Calu3 (cell line): ENCODE measurements at places on chromosomes 7 and 10. TPM values are rescaled to one million over a fixed set of nuclear protein-coding genes. Genes with fewer than 3 reads are reported as not detected.

DNA sequence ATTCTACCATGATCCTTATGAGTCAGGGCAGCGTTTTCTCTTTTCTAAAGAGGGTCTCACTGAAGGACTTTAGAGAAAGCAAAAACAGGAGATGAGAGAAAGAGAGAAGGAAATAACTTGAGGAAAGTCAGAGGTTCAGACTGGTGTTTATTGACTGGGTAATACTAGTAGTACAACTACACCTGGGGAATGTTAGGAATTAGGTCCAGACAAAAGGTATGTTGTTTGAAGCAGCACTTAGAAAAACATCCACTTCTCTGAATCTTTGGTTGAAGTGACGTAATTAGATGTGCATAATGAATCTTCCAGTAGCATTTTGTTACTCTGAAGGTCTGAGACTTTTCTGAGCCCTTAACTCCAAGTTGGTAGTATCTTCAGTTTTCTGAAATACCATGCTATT, 380.3 kb upstream of the LRGUK start:
- DNase-seq = peak; percentile 4
- H3K4me3 ChIP-seq = peak overlapping the region; percentile 56
- no peaks in the 10 kb centered on the region for H3K36me3 ChIP-seq
- H3K27me3 ChIP-seq = no peaks in the 10 kb centered on the region

The PWWP2B gene
- total RNA-seq = 12.9 and 15.8 TPM in 2 replicates

- H3K4me3 ChIP-seq = no peak overlapping the region
- H3K36me3 ChIP-seq = no peaks in the 10 kb centered on the region
- H3K27me3 ChIP-seq = peaks cover 78% of the 10 kb centered on the region
- no peak overlapping the region for H3K27ac ChIP-seq
- no peak for DNase-seq
Observed at GRCh38 chr7:41882256-41882655, 179.4 kb upstream of the INHBA start.

DNA sequence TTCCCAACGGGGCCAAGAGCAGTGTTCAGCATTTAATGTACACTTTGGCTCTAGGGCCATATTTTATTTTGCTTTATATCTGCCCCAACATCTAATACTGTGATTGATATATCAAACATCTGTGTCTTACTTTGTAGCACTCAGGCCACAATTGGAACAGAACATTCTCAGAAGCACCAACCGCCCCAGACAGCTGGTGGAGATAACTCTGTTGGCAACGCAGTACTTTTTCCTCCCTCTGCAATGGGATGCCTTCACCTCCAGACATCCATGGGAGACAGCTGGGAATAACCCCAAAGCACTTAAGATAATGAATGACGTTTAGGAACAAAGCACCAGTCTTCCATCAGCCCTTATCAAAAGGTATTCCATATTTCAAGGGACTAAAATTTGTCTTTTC, 57.4 kb downstream of the PIP4K2A start:
- no peak overlapping the region for H3K4me3 ChIP-seq
- peaks cover 9% of the 10 kb centered on the region for H3K36me3 ChIP-seq
- no peak overlapping the region for H3K27ac ChIP-seq
- H3K4me1 ChIP-seq = peaks cover 15% of the 10 kb centered on the region
- no peaks in the 10 kb centered on the region for H3K27me3 ChIP-seq

GRCh38 chr7:130394421-130395195, 14.3 kb downstream of the CPA1 start:
- no peaks in the 10 kb centered on the region for H3K27me3 ChIP-seq
- no peak for DNase-seq
- no peak overlapping the region for H3K27ac ChIP-seq
- H3K4me3 ChIP-seq = no peak overlapping the region

DNA sequence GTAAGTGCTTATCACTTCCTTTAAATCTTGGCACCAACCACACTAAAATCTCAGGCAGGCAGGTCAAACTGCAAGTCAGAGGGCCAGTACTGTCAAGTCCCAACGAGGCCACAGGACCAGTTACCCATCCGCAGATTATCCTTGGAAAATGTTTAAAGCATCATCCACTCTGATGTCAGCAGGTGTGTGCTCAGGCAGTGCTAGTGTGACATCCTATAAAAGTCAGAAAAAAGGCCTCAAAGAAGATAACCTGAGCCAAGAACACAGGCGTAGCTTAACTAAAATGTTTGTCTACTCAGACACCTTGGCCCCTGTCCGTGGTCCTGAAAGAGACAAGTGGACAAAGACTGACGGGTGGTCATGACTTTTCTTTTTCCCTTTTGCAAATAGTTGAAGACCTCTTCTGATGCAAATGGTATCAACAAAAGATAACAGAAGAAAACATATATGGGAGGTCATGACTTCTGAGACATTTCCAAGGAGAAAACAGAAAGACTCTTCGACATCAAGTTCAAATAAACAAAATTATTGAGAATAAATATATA, 309.3 kb downstream of the KCNMA1 start:
- H3K4me1 ChIP-seq = peaks cover 6% of the 10 kb centered on the region
- no peak overlapping the region for H3K4me3 ChIP-seq
- DNase-seq = peak; percentile 72
- H3K27me3 ChIP-seq = peaks cover 35% of the 10 kb centered on the region
- no peak overlapping the region for H3K27ac ChIP-seq

The COL1A2 gene
- not detected in 2 replicates for total RNA-seq

The DPP6 gene
- not detected in 2 replicates for total RNA-seq

- H3K27ac ChIP-seq = no peak overlapping the region
- no peaks in the 10 kb centered on the region for H3K36me3 ChIP-seq
- DNase-seq = no peak
- H3K27me3 ChIP-seq = peaks cover 47% of the 10 kb centered on the region
- no peaks in the 10 kb centered on the region for H3K4me1 ChIP-seq
- H3K4me3 ChIP-seq = no peak overlapping the region
Observed at GRCh38 chr7:131618391-131618790, 62.0 kb upstream of the PODXL start.

GRCh38 chr7:77887567-77887966, 89.0 kb downstream of the PHTF2 start:
- no peak for DNase-seq
- H3K4me1 ChIP-seq = no peaks in the 10 kb centered on the region
- no peaks in the 10 kb centered on the region for H3K36me3 ChIP-seq
- no peaks in the 10 kb centered on the region for H3K27me3 ChIP-seq

DNA sequence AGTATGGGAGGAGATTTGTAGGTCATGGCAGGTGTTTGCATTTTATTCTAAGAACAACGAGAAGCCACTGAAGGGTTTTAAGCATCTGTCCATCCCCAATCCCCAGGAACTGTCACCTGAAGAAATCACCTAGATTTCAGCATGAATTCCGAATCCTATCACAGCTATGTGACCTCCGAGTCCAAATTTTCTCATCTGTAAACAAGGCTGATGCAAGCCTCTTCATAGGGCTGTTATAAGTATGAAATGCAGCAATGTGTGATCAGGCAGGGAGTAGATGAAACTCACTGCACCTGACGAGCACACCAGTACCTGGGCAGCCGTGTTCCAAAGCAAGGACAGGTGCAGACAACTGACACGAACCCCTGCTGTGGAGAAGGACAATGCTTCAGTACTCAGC, 14.0 kb downstream of the HABP2 start:
- DNase-seq = no peak
- H3K4me1 ChIP-seq = peaks cover 8% of the 10 kb centered on the region
- H3K27me3 ChIP-seq = peaks cover 49% of the 10 kb centered on the region
- no peak overlapping the region for H3K27ac ChIP-seq

The CALN1 gene
- total RNA-seq = not detected in 2 replicates

DNA sequence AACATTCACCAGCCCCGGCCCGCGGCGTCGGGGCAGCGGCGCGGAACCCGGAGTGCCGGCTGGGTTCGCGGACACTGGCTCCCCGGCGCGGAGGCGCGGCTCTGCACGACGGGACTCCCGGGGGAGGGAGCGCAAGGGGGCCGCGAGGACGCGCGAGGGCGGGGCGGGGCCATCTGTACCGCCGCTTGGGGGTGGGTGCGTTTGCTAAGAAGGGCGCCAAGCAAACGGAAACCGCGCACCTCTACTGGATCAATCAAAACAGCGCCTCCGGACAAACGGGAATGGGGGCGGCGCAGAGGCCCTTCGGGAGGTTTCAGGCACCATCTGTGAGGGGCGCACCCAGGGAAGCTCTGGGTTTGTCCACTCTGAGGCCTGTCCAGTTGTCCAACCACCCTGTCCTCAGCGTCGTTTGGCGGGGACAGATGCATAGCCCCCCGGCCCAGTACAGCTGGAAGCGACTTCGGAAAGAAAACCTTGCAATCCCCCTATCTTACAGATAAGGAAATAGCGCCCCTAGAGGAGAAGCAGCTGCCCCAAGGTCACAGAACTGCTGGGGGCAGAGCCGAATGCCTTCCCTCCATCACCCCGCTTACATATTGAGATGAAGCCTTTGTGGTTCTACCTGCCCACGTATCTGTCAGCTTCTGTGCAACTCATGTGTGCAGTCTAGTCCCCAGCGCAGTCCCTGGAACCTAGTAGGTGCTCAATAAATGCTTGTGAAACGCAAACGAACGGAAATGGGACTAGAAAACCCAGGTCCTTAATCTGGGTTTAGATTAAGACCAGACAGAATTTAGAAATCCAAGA, 10.7 kb upstream of the SLIT1 start:
- H3K4me1 ChIP-seq = no peaks in the 10 kb centered on the region
- H3K27ac ChIP-seq = no peak overlapping the region
- peaks cover 41% of the 10 kb centered on the region for H3K27me3 ChIP-seq
- H3K36me3 ChIP-seq = no peaks in the 10 kb centered on the region

The HOXA7 gene
- not detected in 2 replicates for total RNA-seq

GRCh38 chr10:115727129-115727528, 545.9 kb downstream of the GFRA1 start:
- no peak overlapping the region for H3K27ac ChIP-seq
- no peaks in the 10 kb centered on the region for H3K36me3 ChIP-seq
- no peak overlapping the region for H3K4me3 ChIP-seq
- no peak for DNase-seq
- H3K27me3 ChIP-seq = no peaks in the 10 kb centered on the region

DNA sequence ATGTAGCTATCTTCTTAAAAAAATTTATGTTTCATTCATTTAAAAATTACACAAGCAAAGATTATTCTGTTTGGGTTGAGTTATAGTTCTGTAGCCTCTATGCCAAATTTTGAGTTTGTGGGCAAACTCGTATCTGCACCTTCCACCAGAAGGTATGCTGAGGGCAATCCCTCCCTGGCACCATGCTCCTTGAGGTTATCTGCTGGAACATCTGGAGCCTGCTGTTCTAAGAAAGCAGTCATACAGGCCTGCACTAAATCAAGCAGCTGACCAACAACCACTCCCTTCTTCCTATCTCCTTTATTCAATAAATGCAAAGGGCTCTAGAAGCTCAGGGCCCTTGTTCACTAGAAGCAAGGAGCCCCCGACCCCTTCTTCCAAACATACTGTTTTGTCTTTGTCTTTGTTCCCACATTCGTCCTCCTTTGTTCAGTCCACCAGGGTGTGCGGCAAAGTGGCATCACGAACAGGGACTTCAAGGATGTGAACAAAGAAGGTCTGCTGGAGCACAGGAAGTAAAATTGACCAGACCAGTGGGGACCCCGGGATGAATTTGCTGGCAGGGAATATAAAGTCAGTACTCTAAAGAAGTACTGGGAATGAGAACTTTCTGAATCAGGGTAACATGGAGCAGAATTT, 36.4 kb downstream of the OR13A1 start:
- no peak overlapping the region for H3K27ac ChIP-seq
- DNase-seq = no peak
- no peak overlapping the region for H3K4me3 ChIP-seq
- H3K36me3 ChIP-seq = no peaks in the 10 kb centered on the region
- peaks cover 46% of the 10 kb centered on the region for H3K27me3 ChIP-seq

The TWIST1 gene
- total RNA-seq = 2.4 and 2.9 TPM in 2 replicates

GRCh38 chr7:86814661-86815379, 171.1 kb downstream of the GRM3 start:
- peaks cover 9% of the 10 kb centered on the region for H3K4me1 ChIP-seq
- DNase-seq = peak; percentile 1
- H3K4me3 ChIP-seq = no peak overlapping the region
- no peak overlapping the region for H3K27ac ChIP-seq

DNA sequence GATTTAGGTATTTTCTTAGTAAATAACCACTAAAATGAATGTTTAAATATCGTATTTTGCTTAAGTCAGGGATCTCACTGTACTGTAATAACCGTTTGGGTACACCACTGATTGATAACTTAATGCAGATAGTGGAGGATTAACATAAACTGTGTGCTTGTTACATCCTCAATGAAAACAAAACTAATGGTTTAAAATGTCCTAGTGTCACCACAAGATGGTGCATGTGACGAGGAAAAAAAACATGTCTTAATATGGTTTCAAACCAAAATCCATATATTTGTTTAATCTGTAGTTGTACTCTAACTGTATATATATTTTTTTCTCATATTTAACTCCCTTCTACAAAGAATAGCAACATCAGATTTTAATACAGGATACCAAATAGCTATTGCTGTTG, 19.2 kb downstream of the ARMC10 start:
- no peak overlapping the region for H3K27ac ChIP-seq
- no peaks in the 10 kb centered on the region for H3K27me3 ChIP-seq
- peaks cover 9% of the 10 kb centered on the region for H3K36me3 ChIP-seq
- H3K4me1 ChIP-seq = no peaks in the 10 kb centered on the region

DNA sequence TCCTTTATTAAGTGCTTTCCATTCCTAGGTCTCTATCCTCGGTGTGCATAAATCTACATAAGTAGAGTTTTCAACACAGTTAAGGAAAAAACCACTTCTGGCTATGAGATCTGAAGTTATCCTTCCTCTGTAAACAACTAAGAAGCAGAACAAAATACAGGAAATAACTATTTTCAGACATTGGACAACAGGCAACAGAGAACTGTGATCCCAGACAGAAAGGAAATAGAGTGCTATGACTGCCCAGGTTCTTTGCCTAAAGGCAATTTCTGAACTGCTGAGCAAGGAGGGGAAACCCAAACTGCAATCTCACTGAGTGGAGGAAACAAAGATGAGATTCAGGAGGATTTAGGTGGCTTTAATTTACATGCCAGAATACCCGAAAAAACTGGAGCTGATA, 285.4 kb downstream of the SNX13 start:
- no peaks in the 10 kb centered on the region for H3K36me3 ChIP-seq
- H3K4me1 ChIP-seq = peaks cover 7% of the 10 kb centered on the region
- no peaks in the 10 kb centered on the region for H3K27me3 ChIP-seq
- no peak overlapping the region for H3K4me3 ChIP-seq

The CUBN gene
- total RNA-seq = 0.27 and 0.92 TPM in 2 replicates

The PRSS37 gene
- total RNA-seq = not detected in 2 replicates
